ENCODE measurements at places on chromosomes 7 and 10.

GRCh38 chr7:47265621-47266020 is 316.3 kb downstream of the TNS3 start:
- DNase-seq, result no peak

- DNase-seq, result no peak
Observed at GRCh38 chr10:58653139-58653538, 140.5 kb downstream of the BICC1 start.

GRCh38 chr10:130954326-130954905 is 357.1 kb downstream of the TCERG1L start:
- DNase-seq, result no peak

DNA sequence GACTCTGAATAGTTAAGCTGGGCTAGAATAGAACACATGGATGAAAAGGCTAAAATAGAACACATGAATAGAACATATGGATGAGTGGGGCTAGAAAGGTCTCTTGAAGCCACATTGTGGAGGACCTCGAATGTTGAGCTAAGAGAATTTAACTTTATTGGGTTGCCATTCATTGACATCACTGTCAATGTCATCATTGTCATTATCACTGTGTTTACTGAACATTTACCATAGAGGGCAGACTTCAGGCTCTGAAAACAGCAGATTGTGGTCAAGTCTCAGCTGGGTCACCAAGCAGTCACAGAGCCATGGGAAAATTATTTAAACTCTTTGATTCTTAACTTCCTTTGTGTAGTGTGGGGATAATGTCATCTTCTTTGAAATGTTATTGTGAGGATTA is 80.4 kb downstream of the WDFY4 start:
- no peak for DNase-seq

GRCh38 chr10:61389887-61390286 is 63.3 kb downstream of the TMEM26 start:
- no peak for DNase-seq

Data from activated naive CD8-positive, alpha-beta T cell treated with anti-CD3 and anti-CD28 coated beads, Interleukin-2, amount 50 U/mL, for 24 hours (primary cell).